ENCODE measurements at places on chromosomes 2 and 18.

- DNase-seq: no peak
Observed at GRCh38 chr2:26043862-26044696, 10.2 kb downstream of the RAB10 start.

DNA sequence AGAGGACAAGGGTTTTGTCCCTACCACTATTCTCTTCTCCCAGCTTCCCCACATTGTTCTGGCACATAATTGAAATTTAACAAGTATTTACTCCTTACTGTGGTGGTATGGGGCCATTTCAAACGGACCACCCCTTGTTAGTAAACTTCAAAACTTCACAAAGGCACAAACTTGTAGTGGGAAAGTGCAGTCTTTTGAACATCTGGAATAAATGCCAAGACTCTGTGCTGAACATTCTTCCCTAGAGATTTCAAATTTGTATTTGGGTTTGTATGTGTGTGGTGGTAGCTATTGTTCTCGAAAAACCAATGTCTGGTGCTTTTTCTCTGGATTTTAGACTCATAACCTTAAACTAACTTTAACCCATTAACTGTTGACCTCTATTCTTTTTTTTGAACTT, 151.6 kb downstream of the NRP2 start:
- no peak for DNase-seq

GRCh38 chr2:177164131-177164530, 48.5 kb upstream of the HNRNPA3 start:
- peak; percentile 67 for DNase-seq

DNA sequence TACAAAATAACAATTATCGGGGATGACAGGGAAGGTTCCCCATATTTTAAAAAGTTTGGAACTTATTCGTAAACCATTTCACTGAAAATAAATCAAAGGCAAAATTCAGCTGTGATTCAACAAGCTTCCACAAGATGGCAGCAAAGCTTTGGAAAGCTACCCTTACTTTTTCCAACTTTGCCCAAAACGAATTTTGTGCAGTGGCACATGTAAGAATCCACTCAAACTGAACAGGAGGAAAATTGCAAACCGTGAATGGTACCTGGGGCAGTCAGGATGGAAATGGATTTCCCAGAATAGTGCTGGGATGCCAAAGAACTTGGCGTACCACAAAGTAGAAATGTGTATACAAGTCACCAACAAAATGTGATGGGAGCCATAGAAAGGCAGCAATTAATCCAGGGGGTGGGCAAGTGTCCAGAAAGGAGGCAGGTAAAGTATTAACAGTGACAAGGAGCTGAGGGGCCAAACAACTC, 10.7 kb downstream of the RPL31 start:
- DNase-seq: peak; percentile 17

DNA sequence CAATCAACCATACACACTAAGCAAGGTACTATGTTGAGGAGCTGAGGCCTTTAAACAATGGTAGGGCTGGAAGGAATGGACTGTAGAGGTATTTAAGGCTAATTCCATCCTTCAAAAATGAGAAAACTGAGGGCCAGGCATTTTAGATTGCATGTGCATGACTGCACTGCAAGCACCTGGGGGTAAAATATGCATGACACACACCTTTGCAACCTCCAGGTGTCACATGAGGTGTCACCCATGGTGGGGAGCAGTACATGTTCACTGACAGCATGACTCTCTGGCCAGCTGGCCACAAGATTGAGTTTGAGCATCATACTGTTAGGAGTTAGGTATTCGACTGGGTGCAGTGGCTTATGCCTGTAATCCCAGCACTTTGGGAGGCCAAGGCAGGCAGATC, 182.8 kb downstream of the ZBTB7C start:
- DNase-seq: no peak

- DNase-seq: no peak
Observed at GRCh38 chr2:135163306-135163705, 111.2 kb downstream of the RAB3GAP1 start.

- DNase-seq: no peak
Observed at GRCh38 chr2:46921676-46922448, 6.3 kb upstream of the MCFD2 start.

DNA sequence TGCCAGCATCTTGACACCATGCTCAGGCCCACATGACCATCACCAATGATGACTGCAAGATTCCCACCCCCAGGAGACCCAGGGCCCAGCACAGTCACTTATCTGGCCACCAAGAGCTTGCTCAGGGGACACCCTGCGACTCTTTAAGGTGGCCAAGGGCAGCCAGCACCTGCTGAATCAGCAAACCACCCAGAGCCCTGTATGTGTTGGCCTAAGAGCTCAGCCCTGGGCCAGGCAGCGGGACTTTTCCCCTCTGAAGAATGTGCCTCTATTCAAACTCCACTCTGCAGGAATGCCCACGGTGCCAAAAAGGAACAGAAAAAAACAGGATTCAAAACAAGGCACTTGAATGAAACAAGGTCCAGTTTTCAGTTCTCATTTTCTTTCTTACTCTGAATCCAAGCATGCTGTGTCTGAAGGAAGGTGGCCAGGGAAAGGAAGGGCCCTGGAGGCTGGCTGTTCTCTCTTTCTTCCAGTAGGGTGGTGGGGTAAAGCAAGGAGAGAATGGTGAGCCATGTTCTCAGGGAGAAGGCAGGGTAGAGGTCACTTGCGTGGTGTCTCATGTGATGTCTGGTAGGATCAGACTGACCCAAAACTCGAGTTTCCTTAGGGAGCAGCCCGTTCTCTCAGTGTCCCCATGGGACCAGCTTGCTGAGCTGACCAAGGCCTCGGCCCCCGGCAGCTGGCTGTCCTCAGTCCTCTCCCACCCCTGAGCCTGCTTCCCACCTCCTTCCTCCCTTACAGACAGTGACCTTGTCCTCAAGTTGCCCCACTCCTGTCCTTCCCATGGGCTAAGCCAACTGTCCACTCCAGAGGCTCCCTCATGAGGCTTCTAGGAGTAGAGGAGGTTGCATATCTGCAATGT, 150.0 kb downstream of the RNF152 start:
- no peak for DNase-seq

DNA sequence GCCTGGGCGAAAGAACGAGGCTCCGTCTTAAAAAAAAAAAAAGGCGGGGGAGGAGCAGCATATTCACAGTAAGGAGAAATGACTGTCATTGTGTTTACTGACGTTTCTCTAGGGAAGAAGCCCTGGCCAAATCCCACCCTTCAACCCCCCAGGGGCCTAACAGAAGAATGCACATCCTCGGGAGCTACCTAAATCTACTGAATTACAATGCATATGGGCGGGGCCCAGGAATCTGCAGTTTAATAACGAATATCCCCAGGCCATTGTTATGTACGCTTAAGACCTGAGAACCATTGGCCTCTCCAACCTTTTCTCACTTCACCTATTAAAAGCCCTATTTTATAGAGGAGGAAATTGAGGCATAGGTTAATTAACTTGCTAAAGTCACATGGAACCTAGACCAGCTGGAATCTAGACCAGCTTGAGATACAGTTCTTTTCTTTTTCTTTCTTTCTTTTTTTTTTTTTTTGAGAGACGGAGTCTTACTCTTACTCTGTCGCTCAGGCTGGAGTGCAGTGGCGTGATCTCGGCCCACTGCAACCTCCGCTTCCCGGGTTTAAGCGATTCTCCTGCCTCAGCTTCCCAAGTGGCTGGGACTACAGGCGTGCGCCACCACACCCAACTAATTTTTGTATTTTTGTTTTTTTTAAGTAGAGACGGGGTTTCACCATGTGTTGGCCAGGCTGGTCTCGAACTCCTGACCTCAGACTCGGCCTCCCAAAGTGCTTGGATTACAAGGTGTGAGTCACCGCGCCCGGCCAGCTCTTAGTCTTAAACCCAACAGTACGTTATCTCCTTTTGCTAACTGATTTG, 708 bp upstream of the RIF1 start:
- no peak for DNase-seq

DNA sequence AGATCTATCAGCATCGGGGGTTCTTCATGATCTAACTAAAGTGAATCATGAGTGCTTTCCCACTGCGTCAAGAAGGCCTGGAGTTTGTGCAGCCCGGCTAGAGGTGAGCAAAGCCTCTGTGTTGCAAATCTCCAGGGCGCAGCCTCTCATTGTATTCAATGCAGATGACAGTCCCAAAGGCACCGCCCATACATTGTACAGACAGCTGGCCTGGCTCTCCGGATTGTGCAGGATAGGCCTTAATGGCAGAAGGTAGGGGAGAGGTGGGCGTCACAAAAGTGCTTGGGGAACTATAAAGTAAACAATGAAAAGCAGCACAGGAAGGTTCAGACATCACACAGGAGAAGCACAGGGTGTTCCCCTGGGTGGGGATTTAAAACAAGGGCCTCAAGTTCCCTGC, 907 bp upstream of the GYPC start:
- no peak for DNase-seq

- no peak for DNase-seq
Observed at GRCh38 chr2:68565858-68566257, 77.5 kb upstream of the PROKR1 start.

GRCh38 chr2:186138845-186139244, 347.2 kb upstream of the ZC3H15 start:
- no peak for DNase-seq

DNA sequence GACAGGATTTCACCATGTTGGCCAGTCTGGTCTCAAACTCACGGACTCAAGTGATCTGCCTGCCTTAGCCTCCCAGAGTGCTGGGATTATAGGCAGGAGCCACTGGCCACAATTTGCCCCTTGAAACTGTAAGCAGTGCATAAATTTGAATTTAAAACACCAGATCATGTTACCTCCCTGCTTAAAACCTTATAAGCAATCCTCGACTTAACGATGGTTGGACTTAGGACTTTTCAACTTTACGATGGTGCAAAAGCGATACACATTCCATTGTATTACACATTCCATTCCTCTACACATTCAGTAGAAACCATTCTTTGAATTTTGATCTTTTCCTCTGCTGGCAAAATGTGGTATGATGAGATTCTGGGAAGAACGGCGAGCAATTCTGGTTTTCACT, 23.2 kb upstream of the EFR3B start:
- no peak for DNase-seq

DNA sequence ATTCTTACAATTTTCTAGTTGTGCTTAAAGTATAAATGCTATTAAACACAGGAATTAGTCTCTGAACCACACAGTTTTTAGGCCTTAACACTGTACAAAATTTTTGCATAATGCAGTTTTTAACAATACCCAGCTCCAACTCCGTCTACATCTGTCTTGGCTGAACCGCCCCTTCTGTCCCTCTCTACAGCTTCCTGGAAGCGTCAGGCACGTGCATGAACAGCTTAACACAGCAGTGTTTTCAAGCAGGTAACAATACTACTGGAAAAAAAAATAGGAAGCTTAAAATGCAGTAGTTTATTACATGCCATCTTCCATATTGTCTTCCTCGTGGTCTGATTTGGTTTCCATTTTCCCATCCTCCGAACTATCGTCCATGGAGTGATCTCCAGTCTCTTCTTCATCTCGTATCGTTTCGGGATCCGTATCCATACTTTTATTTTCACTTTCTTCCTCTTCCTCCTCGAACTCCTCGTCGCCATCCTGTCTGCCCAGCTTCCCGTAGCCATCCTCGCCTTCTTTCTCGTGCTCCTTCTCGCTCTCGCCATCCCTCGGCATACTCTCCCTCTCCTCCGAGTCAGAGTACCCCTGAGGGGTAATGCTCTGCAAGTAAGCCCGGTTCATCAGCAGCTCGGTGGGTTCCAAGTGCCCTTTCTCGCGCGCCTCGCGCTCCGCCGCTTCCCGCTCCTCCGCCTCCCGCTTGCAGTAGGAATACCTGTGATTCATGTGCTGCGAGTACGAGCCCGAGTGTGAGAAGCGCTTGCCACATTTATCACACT, 130.6 kb downstream of the ZEB2 start:
- no peak for DNase-seq

- DNase-seq: no peak
Observed at GRCh38 chr2:238775591-238775990, 72.3 kb upstream of the TWIST2 start.

DNA sequence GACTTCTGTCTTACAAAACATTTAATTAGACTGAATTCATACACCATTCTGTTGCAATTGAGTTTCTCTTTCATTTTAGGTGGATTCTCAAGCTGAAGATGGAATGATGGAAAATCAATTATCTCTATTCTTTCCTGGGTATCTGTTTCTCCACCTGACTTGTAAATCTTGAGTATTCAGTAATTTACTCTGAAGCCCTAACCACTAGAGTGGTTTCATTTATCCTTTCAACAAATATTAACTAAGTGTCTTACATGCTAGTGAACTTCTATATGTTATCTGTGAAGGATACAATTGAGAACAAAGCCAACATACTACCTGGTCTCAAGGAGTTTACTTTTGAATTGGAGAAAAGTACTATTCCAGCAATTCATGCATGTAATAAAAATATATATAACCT, 94.1 kb upstream of the ZNF804A start:
- DNase-seq: no peak

DNA sequence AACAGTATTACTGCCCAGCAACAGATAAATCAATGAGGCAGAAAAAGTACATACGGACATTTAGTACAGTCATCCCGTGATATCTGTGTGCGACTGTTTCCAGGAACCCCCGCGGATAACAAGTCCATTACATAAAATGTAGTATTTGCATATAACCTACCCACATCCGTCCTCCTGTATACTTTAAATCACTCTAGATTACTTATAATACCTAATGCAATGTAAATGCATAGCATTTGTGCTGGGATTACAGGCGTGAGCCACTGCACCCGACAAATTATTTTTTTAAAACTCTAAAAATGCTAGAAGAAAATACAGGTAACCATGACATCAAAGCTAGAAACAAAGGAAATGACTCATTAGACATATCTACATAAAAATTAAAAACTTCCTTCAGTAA, 91.6 kb downstream of the FAM161A start:
- DNase-seq: no peak

DNA sequence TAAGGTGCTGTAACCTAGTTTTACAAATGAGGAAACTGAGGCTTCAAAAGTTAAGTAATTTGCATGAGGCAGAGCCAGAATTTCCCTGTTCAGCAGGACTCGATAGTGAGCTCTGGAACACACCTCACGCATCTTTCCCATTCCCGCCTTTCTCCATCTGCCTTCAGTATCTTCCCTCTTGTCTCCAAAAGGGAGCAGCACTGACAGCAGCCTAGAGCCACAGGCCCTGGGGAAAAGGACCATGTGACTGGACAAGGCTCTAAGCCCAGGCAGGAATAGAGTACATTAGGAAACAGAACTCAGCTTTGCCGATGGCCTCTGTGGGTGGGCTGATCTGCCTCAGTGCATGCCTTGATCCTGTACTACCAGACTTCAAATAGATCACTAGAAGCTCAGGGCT, 21.5 kb downstream of the GPR155 start:
- no peak for DNase-seq

DNA sequence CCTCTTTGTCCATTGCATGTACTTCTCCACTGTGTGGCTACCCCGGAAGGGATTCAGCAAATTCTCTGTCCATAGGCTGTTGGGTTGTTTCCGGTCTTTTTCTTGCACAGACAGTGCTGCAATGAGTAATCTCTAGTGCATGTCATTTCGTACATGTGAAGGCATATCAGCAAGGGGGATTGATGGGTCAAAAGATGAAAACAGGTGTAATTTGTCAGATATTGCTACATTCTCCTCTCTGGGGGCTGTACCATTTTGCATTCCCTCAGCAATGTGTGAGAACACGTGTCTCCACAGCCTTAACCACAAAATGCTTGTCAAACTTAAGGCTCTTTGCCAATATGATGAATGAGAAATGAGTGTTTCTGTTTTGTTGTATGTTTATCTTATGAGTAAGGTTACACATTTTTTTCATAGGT, 60.5 kb downstream of the KLHL29 start:
- no peak for DNase-seq
